ENCODE measurements at places on chromosomes 2 and 18. TPM values are rescaled to one million over a fixed set of nuclear protein-coding genes. Genes with fewer than 3 reads are reported as not detected.

DNA sequence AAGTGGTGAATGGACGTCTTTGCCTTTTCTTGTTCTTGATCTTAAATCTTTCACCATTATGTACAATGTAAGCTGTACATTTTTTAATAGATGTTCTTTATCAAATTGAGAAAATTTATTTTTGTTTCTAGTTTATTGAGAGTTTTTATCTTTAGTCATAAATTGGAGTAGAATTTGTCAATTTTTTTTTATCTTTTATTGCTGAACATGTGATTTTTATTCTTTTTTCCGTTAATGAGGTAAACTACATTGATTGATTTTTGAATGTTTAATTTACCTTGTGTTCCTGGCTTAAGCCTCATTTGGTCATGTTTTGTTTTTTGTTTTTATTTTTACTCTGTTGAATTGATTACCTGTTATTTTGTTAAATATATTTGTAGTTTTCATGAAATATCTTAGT lies 19.7 kb downstream of the KIAA1328 start:
- DNase-seq, result no peak

DNA sequence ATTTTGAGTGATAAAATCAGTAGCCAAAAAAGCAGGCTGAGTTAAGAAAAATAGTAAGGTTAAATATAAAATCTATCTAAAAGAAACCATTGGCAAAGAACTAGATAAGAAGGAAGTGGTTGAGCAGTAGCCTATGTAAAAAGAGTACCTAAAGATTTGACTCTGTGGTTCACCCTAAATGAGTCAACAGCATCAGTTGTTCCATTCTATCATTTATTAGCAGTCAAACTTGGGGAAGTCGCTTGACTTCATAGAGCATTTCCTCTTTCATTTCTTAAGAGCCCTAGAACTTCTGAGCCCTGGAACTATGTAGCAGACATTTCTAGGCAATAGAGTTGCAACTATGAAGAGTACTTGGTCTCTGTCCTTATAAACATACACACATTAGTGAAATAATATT lies 381.7 kb downstream of the NUP35 start:
- no peak for DNase-seq

- DNase-seq, result no peak
These were observed 18.7 kb downstream of the TMEM178A start for GRCh38 chr2:39684464-39684863.

- peak; percentile 91 for DNase-seq
These were observed 64.5 kb upstream of the HDAC4 start for GRCh38 chr2:239465017-239466001.

- DNase-seq, result no peak
These were observed 137.4 kb upstream of the ALKAL2 start for GRCh38 chr2:425243-425642.

Gene PLCL1
- 4.4 TPM for total RNA-seq

- DNase-seq, result no peak
These were observed 87.0 kb downstream of the FARSB start for GRCh38 chr2:222568865-222569264.

DNA sequence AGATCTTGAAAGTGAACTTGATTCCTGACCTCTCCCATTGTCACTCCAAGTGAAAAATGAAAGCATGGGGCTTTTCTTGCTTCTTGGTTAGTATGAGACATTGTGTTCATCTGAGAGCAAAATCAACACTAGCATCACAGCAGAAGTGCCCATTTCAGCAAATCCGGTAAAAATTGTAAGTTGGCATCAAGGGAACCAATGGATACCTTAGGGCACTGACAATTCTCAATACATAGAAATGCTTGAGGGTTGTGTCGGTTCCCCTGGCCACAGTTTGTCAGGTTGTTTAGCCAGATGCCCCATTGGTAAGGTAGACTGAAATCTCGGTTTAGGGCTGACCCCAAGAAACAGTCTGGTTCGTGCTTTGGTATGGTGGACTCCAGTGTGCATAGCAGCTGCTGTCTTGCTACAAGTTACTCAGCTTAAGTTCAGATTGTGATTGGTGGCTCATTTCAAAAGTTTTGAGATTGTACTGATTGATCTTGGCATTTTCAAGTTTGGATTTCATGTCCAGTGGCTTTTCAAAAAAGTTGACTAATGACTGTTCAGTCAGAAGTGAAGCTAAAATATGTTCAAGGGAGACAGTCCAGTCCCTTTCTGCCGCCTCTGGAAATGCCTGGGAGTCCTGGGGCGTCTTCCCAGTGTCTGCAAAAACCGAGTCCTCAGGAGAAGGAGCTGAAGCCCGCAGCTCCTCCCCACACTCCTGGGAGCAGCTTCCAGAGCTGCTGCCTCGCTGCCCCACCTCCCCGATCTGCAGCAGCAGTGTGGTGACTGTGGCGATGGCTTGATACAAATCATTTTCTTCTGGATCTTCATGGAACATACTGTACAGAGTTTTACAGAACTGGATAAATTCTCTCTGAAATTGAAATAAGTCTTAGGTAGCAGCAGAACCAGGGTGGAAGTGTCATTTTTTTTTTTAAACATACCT lies 5.6 kb downstream of the RPL31 start:
- DNase-seq, result no peak

Gene NCKAP5
- total RNA-seq, result 3.9 TPM

Gene MAP3K19
- total RNA-seq, result not detected

Gene HTR2B
- total RNA-seq, result 0.14 TPM

GRCh38 chr18:68965817-68966216 lies 167.9 kb downstream of the CCDC102B start:
- DNase-seq, result no peak

GRCh38 chr2:205296959-205297358 lies 385.3 kb upstream of the NRP2 start:
- no peak for DNase-seq

- no peak for DNase-seq
These were observed 829.3 kb downstream of the LRRTM4 start for GRCh38 chr2:76692908-76693307.

- DNase-seq, result no peak
These were observed 236.3 kb upstream of the SPRED2 start for GRCh38 chr2:65668744-65669143.

Gene C2orf92
- total RNA-seq, result 4.8 TPM

Gene OSBPL6
- 6.3 TPM for total RNA-seq

DNA sequence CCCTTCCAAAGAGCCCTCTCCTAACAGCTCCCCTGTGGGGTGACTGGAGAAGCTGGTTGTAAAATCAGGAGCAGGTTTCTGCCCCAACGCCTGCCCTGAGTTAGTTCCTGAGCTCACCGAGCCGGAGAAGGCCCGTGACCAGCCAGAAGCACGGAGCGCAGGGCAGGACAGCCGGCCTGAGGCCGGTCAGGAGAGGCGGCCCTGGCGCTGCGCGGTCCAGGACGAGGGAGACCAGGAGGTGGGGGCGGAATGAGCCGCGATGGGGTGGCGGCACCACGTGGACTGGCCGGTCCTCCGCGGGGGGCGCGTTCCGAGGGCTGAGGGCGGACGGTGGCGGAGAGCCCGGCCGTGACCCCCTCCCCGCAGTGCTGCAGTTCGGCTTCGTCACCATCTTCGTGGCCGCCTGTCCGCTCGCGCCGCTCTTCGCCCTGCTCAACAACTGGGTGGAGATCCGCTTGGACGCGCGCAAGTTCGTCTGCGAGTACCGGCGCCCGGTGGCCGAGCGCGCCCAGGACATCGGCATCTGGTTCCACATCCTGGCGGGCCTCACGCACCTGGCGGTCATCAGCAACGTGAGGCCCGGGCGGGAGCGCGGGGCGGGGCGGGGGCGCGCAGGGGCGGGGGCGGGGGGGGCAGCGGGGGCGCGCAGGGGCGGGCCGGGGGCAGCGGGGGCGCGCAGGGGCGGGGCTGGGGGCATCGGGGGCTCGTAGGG lies 29.0 kb downstream of the ANO7 start:
- peak; percentile 63 for DNase-seq

- no peak for DNase-seq
These were observed 213.4 kb downstream of the CDCA7 start for GRCh38 chr2:173568054-173568453.

Gene RAPGEF4
- 6.4 TPM for total RNA-seq

GRCh38 chr2:58416696-58417095 lies 175.6 kb upstream of the FANCL start:
- DNase-seq, result no peak

DNA sequence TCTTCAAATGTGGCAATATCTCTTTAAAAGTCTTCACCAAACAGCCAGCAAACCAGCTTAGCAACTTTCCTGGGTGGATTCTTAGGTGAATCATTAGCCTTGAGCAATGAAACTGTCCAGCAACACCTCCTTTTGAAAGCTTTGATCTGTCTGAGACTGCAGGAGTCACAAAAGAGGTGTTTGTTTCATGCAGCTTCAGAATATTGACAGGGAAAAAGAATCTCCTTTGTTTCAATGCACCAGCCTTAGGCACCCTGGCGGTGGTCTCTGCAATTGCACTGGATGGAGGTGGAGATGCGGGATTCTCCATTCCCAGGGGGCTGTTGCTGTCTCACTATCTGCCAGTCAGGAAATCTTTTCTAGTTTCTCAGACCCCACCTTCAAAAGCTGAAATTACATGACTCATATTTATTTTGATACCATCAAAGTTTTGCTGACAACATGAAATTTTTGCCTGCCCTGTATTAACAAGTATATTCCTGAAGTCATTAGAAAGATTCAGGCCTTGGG lies 76.0 kb upstream of the DSG1 start:
- DNase-seq, result peak; percentile 72

- DNase-seq, result no peak
These were observed 53.7 kb upstream of the LGALSL start for GRCh38 chr2:64400105-64400728.

GRCh38 chr2:101080211-101081068 lies 70.7 kb downstream of the TBC1D8 start:
- peak; percentile 71 for DNase-seq

DNA sequence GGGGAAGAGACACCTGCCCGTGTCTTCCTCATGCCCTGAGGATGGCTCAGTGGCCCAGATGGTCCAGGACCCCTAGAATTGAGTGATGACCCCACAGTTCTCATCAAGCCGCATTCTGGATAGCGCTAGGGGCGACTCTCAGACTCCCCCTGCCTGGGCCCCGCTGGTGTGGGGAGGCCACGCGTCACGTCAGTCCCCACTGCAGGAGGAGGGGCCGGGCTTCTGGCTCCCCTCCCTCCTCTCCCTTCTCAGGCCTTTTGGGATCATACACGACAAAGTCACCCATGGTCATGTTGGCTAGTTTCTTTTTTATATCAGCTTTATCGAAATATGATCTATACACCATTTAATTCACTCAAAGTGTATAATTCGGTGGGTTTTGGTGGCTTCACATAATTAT lies 61.5 kb downstream of the NFATC1 start:
- DNase-seq, result no peak

- DNase-seq, result no peak
These were observed 385.4 kb upstream of the CDH7 start for GRCh38 chr18:65365245-65365980.

GRCh38 chr2:118857677-118858484 lies 10.4 kb upstream of the EN1 start:
- DNase-seq, result no peak

DNA sequence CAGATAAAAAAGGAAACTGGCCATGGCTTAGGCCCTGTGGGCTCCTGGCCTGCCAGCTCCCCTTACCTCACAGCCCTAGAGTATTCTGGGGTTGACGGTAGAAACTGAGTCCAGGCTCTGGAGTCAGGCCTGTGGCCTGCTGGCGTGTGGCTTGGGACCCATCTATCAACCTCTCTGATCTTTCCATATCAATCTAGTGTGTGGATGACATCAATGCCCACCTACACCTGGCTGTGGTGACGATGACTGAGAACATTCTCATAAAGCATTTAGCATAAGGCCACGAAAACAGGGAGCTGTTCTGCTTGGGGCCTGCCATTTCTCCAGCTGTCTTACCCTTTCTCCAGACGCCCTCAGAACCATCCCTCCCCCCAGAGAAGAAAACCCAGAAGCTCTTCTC lies 17.9 kb downstream of the PCARE start:
- no peak for DNase-seq

DNA sequence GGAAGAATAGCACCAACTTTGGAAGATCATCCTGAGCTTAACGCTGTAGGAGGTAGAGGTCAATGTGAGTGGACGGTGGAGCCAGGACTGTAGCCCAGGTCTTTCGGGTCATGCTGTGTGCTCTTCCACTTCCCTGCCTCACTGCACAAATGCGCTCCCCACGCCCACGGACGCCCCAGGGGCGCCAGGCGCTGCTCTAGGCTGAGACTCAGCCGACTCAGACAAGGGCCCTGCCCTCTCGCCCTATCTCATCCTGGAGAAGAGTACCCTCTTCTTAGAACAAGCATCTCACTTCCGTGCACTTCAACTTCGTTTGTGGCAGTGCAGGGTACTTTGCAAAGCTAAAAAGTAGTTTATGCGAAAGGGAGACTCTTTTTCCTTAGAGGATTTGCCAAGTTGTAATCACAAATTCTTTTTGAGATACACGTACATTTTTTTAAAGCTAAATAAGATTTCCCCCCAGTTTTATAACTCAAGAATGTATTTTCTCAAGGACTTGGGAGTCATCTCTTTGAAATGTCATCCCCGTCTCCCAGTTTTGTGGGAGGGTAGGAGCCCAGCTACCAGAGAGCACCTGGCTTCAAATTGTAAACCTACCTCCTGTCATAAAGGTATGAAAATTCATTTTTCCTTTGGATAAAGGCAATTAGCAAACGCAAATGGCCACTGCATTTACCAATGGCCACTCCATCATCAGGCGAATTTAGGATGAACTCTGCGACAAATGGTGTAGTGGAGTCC lies 1.2 kb upstream of the PRELID3A start:
- DNase-seq, result no peak

GRCh38 chr2:240814946-240815760 lies 4.9 kb downstream of the KIF1A start:
- no peak for DNase-seq

GRCh38 chr2:100121124-100121718 lies 21.2 kb downstream of the AFF3 start:
- DNase-seq, result no peak
